NAMALWA (cell line): ENCODE measurements at places on chromosomes 7 and 10.

DNA sequence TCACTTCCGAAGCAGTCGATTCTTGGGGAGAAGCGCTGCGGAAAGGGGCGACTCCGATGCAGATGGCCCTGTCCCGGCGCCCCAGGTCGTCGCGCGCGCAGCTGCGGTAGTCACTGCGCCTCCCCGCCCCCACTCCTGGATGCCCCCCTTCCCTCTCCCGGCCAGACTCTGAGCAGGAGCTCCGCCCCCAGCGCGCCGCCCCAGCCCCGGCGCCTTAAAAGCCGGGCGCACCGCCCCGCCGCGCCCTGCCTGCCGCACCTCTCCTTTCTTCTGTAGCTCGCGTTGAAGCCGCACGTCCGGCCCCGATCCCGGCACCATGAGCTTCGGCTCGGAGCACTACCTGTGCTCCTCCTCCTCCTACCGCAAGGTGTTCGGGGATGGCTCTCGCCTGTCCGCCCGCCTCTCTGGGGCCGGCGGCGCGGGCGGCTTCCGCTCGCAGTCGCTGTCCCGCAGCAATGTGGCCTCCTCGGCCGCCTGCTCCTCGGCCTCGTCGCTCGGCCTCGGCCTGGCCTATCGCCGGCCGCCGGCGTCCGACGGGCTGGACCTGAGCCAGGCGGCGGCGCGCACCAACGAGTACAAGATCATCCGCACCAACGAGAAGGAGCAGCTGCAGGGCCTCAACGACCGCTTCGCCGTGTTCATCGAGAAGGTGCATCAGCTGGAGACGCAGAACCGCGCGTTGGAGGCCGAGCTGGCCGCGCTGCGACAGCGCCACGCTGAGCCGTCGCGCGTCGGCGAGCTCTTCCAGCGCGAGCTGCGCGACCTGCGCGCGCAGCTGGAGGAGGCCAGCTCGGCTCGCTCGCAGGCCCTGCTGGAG is at the start of gene INA:
TSS of gene INA (plus strand) at position 243 of the 817 bp plus-strand sequence. CDS start at position 317, 74 bp downstream.
- DNase-seq = no peak

GRCh38 chr10:18364987-18365775 is 225.0 kb downstream of the CACNB2 start:
- no peak for DNase-seq

DNA sequence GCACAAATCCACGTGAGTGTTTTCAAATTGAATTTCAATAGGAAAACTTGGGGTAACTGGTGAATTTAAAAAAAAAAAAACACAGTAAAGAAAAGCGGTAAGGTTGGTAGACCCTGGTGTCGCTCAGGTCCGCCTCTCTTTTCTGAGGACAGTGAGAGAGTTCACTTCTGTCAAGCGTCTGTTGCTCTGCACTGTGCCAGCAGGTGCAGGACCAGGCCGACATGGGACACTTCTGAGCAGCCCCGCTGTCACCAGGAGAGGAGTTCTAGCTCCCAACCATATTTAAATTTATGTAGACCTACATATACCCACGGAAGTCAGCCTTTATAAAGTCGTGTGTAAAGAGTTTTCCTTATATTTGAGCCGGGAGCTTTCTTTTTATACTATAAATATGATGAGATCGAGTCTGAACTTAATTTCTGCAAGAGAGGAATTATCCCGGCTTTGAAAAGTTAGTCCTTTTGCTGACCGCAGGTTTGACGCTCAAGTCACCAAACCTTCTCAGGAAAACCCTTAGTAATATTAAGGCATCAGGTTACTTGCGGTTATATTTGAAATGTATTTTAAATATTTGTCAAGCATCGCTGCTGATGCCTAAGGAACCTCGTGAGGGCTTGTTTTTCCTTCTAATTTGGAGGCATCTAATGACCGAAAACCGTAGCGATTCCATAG is 531 bp downstream of the IKZF1 start:
- peak; percentile 93 for DNase-seq

DNA sequence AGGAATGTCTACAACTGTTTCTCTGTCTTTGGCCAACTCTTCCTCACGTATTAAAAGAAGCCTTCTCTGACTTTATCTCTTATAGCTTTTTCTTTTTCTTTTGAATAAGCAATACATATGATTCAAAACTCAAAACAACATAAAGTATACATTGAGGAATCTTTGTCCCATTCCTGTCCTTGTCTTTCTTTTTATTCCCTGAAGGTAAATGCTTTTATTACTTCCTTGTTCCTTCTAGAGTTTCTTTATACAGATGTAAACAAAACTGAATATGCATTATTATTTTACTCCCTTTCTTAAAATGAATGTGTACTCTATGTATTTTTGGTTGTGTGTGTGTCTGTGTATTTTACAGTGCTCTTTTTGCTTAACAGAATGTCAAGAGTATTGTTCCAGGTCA is 170.1 kb downstream of the CHN2 start:
- DNase-seq = no peak

DNA sequence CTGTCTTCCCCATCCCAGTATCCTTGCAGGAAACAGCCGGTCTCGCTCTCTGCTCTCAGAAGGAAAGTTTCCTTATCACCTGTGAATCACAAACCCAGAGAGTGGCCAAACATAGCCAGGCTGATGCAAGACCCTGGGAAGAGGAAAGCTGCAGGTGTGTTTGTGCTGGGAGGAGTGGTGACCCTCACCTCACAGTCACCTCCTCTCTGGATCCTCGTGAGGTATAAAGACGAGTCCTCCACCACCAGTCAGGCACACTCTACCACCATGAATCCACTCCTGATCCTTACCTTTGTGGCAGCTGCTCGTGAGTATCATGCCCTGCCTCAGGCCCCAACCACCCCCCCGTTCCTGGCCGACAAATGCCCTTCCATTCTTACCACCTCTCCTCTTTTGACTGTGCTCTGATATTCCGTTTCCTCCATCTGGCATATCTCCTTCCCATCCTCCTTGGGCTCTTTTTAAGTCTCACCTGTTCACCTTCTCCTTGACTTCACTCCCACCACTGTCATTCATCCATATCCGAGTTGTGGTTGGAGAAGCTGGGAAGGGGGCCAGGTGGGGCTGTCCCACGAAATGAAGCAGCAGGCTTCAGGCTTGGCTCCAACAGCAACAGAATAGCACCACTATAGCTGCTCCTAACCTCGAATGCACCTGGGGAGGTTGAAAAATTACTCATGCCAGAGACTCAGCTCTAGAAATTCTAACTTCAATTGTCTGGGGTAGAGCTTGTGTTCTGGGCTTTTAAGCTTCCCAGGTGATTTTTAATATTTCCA is at the start of gene PRSS1:
TSS of gene PRSS1 (plus strand) at position 255 of the 776 bp plus-strand sequence. CDS start at position 268, 13 bp downstream.
- no peak for DNase-seq

DNA sequence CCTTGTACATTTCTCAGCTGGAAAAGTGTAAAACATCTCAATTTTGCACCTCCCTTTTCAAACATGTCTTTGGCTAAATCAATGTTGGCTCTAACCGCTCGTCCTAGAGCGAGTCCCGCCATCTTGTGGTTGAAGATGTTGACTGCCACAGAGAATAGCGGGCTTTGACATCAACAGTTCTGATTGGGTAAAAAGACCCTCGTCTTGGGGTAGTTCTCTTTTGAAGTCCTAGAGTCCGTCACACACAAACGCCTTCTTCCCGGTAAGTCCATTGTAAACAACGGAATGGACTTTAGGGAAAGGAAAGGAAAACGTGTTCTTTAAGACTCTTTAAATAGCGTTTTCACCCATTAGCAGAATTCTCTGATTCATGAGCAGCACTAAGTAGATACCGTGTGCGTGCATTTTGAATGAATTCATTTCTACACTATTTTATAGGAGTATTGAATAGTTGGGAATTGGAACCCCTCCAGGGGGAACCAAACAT is 452 bp upstream of the RPP30 start:
- DNase-seq = peak; percentile 85

- DNase-seq = no peak
These were observed 33.6 kb downstream of the CNTNAP2 start for GRCh38 chr7:146150153-146150552.

DNA sequence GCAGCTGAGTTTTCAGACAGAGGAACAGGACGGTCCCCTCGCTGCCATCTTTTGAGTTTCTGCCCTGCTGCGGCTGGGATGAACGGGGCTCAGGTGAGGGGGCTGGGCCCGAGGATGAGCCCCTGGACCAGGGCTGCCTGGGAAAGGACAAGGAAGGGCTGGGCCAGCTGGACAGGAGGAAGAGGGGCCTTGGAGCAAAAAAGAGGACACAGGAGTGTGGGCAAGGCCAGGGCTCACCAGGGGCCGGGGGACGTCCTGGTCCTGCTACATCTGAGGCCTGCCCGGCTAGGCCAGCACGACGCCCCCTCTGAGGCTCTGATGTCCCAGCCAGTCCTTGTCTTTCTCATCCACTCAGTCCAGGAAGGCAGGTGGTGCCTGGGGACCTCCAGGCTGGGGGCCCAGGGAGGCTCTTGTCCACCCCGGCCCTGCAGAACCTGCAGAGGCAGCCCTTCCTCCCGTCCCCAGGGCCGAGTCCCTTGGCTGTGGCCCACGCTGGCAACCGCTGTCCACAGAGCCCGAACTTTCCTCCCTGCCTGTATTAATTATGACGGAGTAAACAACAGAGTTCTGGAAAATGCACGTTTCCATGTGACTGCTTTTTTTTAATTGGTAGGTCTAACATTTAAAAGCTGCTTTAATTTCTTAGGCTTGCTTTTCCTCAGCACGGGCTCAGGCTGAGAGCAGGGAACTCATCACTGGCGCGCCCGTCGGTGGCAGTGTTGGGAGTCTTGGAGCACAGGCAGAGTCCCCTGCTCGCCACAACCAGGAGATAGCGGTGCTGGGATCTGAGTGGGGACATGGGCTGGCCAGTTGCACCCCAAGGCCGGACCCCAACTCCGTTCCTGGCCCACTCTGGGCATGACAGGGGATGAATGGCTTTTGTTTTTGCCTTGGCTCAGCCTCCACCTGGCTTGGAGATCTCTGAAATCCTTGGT is 187.7 kb downstream of the ELFN1 start:
- no peak for DNase-seq

DNA sequence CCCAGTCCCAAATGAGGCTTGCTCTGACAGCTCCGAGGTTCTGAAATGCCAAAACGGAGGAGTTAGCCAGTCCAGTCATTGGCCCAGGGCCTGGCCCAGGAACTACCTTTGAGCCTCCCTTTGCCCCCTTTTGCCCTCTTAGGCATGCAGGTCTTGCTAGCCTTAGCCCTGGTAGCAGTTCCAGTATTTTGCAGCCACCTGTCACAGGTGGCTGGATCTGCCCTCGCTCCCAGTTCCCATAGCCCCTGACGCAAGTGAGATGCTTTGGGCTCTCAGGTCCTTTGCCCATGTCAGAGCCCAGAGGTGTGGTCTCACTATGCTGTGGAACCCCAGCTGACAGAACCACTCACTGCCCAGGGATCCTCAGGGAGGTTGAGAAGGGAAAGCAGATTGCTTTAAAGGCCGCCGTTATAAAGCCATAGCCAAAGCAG is 42.0 kb downstream of the GPRIN2 start:
- DNase-seq = no peak

DNA sequence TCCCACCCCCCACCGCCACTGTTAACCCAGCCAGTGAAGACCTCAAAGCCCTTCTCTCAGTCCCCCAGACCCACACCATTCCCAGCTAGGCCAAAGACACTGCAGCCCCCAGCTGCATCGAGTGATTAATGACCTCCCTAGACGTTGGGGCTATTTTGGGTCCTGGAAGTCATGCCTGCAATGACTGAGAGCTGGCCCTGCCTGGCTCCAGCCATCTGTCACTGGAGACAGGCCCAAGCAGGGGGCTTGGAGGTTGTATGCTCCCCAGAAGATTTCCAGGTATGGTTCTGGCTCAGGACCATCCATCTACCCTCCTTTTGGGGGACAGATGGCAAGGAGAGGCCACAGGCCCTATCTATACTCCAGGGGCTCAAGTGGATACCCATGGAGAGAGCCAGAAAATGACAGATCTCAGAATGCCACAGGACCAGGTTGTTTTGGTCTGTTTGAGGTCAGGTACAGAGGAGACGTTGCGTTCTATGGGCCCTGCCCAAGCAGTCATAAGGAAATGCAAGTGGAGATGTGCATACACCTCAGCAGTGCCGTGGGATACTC is 5.1 kb downstream of the KCNIP2 start:
- no peak for DNase-seq

GRCh38 chr10:36019749-36020148 is 377.7 kb upstream of the FZD8 start:
- DNase-seq = no peak

DNA sequence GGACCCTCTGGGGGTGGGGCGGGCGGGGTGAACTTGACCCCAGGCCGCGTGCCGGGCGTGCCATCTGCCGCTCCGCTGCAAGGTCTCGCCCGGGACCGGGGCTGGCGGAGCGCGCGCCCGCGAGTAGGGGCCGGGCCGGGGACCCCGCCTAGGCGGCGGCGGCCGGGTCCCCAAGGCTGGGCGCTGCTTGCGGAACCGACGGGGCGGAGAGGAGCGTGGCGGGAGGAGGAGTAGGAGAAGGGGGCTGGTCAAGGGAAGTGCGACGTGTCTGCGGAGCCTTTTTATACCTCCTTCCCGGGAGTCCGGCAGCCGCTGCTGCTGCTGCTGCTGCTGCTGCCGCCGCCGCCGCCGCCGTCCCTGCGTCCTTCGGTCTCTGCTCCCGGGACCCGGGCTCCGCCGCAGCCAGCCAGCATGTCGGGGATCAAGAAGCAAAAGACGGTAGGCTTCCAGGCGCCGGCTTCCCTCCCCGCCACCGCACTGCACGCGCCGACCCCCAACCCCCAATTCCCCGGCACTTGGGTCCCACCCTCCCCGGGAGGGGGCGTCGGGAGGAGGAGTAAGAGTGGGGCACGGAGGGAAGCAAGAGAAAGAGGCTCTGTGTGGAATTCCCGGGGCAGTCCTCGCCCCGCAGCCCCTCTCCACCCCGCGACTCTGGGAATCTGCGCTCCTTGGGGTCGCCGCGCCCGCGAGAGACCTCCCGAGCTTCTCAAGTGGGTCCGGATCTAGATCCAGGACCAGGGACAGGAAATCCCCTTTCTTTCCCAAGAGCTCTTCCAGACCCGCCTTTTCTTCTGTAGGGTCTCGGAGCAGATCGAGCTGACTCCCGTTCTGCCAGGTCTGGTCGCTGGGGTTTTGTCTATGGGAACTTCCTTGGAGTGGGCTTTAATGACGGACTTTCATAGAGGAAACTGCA is at the start of gene PAPSS2:
TSS of gene PAPSS2 (plus strand) at position 308 of the 913 bp plus-strand sequence. CDS start at position 412, 104 bp downstream.
- no peak for DNase-seq

GRCh38 chr10:17140386-17140761 is 10.8 kb upstream of the CUBN start:
- no peak for DNase-seq

DNA sequence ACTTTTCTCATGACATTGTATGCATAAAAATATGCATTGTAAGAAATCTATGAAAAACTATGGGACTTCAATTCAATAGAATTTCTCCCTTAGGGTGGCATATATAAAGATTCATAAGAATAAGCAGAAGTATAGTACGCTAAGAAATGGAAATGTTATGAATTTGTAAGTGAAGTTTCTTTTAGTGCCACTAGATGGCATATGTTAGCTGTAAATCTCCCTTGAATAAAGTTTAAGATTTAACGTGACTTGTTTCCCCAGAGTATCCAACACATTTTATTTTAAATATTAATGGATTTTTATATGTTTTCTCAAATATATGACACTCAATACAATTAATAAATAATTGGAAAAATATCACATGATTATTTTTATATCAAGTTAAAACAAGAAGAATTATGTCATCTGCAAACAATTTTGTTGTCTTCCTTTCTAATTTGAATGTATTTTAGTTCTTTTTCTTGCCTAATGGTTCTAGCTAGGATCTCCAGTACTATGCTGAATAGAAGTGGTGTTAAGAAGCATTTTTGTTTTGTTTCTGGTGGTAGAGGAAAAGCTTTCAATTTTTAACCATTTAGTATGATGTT is 287.2 kb downstream of the HGF start:
- peak; percentile 67 for DNase-seq
